Spinal cord (tissue), 10 donors: ENCODE measurements at places on chromosomes 16 and 17.

DNA sequence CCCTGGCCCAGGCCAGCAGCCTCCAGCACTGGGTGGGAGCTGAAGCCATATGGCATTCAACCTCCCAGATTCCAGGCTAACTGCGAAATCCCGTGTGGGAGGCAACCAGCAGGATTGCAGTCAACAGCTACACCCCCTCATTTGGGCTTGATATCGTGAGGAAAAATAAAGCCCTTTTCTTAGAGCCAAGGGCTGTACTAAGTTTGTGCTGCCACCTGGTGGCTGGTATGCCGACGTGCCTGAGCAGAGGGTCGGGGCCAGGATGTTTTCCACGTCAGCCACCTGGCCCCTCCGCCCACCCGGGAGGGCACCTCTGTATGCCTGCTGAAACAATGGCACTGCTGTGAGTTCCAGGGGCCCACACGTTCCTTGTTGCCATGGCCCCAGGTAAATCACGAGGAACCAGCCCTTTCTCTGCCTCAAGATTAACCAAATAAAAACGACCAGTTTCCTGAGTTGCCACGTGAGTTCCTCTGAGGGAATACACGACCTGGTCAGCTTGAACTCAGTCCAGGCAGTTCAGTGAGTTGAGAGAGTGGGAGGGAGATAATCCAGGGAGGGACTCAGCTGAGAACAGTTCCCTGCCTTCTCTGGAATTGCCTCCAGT is 9.0 kb downstream of the TMEM98 start:
- H3K36me3 ChIP-seq, result peaks cover 35% of the 10 kb centered on the region
- DNase-seq, result no peak
- H3K27ac ChIP-seq, result no peak overlapping the region
- H3K27me3 ChIP-seq, result no peaks in the 10 kb centered on the region

DNA sequence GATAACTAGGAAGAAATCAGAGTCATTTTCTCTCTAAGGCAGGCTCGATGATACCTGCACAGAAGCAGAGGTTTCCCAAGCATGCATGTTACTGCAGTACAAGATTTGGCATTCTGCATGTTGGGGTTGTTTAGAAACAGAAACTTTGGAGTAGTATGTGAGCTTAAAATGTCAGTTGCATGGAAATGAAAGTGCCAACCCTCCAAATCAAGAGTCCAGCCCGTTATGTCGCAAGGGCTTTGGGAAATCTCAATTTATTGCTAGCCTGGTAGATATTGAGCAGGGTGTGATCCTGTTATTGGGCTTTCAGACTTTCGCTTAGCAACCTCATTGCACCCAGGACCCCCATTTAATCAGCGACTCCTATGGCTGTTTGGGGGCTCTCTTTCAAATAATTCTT is 490.8 kb downstream of the MAF start:
- no peaks in the 10 kb centered on the region for H3K36me3 ChIP-seq
- H3K27me3 ChIP-seq, result no peaks in the 10 kb centered on the region
- H3K4me3 ChIP-seq, result no peak overlapping the region
- H3K27ac ChIP-seq, result no peak overlapping the region
- H3K4me1 ChIP-seq, result no peaks in the 10 kb centered on the region
- no peak for DNase-seq

DNA sequence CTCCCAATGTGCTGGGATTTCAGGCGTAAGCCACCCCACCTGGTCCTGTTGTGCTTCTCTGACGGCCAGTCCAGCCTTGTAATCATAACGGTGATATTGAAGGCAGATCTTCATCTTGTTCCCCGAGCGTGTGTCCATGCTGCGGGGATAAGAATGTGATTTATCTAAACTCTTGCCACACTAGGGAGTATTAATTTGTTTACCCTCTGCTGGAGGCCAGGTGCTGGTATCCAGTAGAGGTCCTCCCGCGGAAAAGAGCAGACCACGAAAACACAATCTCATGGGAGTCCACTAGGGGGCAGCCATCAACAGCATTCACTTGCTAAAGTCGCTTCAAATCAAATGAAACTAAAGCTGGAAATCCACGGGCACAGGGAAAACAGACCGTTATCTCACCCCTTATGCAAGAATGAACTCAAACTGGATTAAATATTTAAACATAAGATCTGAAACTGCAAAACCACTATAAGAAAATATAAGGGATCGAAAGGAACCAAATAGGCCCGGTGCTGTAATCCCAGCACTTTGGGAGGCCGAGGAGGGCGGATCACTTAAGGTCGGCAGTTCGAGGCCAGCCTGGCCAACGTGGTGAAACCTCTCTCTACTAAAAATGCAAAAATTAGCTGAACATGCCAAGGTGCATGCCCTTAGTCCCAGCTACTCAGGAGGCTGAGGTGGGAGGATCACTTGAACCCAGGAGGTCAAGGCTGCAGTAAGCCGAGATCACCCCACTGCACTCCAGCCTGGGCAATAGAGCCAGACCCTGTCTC is 22.3 kb upstream of the RBBP6 start:
- no peaks in the 10 kb centered on the region for H3K4me1 ChIP-seq
- H3K27ac ChIP-seq, result no peak overlapping the region
- H3K4me3 ChIP-seq, result no peak overlapping the region

DNA sequence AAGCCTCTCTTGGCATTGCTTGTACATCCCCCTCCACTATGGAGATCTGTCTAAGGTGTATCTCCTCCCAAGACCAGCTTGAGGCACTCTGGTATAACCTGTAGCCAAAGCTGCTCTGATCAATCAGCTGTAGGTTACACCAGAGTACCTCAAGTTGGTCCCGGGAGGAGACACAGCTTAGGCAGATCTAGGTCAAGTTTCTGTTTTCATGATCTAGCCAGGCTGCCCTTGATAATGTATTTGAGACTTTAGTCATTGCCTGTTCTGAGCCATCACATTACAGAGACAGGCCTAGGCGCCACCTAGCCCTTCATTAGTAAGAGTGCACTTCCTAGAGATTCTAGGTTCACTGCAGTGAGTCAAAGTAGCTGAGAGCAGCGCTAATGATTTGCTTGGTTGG is 31.4 kb downstream of the ASGR1 start:
- no peak for DNase-seq
- no peak overlapping the region for H3K27ac ChIP-seq
- H3K36me3 ChIP-seq, result no peaks in the 10 kb centered on the region
- peaks cover 9% of the 10 kb centered on the region for H3K4me1 ChIP-seq
- H3K27me3 ChIP-seq, result no peaks in the 10 kb centered on the region

GRCh38 chr17:58357312-58358297 is 5.6 kb upstream of the SUPT4H1 start:
- no peak for DNase-seq
- H3K4me1 ChIP-seq, result peaks cover 5% of the 10 kb centered on the region
- H3K36me3 ChIP-seq, result peaks cover 10% of the 10 kb centered on the region
- no peak overlapping the region for H3K4me3 ChIP-seq
- no peaks in the 10 kb centered on the region for H3K27me3 ChIP-seq
